Fibroblast of skin of left quadriceps (primary cell): ENCODE measurements at places on chromosomes 5 and 9.

DNA sequence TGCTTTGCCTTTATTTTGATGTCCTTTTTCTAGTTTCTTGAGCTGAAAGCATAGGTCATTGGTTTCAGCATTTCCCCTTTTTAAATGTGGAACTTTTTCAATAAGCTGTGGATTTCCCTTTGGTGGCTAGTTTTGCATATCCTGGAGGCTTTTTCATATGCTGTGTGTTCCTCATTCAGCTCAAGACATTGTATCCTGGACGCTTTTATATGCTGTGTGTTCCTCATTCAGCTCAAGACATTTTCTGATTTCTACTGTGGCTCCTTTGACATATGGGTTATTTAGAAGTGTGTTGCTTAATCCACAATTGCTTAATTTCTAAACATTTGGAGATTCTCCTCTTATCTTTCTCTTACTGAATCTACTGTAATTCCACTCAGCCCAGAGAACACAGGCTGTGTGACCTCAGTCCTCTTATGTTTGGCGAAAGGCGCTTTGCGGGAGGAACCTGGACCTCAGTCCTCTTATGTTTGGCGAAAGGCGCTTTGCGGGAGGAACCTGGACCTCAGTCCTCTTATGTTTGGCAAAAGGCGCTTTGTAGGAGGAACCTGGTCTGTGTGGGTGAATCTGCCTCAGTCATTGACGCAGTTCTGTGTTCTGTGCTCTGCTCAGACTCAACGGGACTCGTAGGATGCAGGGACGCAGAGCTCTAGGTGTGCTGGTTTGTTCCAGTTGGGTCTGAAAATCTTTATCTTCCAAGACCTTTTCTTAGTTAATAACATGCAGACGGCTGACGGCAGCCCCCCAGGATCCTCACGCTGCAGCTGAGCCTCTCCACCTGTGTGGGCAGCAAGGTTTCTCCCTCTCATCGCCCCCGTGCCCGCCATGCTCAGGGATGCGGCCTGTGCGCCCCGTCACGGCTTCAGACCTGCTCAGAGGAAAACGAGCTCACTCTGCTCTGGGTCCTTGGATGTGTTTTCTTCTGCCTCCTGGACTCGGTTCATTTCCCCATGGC, 6.0 kb upstream of the SLC9A3 start:
- DNase-seq = no peak

GRCh38 chr9:12930906-12931305, 156.1 kb downstream of the LURAP1L start:
- no peak for DNase-seq

DNA sequence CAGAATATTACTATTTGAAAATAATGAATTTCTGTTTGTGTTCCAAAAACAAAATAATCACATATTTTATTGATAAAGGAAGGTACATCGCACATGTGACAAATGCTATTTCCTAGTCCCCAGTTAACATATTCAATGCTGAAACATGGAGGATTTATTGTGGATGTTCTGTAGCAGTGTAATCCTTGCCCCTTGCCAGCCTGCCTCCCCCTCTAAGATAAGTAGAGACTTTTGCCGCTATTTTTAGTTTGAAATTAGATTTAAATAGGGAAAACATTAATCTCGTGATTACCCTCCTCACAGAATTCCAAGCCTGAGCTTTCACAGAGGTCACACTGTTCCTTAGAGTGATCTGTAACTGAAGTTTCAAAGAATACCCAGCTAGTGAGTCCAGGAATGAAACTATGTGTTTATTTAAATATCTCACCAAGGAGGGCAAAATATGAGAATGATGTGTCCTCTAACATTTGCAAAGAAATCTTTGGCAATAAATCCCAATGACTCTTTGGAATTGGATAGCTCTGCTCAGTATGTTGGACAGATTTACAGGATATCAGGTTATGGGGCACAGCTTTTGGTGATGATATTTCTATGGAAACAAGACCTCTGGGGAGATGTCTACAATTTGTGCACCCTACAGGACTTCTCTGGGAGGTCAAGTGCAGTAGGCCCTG, 17.3 kb downstream of the CTXN3 start:
- no peak for DNase-seq

DNA sequence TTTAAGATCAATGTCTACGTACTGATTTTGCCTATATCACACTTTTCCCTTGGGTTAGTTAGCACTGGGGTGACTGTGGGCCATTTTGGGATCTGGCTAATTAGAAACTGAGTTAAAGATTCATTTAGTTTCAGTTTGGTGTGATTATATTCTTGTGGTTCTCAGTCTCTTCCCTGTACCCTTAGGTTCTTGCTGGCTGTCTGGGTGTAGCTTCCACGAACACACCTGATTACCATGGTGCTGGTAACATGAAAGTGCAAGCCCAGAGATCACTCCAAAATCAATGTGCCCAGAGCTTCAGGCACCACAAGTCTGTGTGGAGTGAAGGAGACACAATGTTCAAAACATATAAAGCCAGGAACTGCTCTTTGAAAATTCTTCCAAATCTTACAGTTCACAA, 248.1 kb downstream of the PDE4D start:
- no peak for DNase-seq

DNA sequence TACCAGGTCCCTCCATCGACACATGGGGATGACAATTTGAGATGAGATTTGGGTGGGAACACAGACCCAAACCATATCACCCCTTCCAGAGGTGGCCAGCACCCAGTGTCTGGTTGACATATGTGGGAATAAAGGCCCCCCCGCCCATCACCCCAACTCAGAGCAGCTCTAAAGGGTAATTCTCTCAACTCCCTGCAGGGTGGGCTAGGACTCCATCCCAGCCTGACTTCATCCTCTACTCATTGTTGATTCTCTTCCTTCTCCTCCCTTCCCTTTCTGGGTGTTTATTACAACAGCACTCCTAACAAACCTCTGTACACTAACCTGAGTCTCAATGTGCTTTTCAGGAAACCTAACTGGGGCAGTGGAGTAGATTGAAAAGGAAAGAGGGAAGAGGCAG, 339.9 kb downstream of the ACTL7B start:
- no peak for DNase-seq

DNA sequence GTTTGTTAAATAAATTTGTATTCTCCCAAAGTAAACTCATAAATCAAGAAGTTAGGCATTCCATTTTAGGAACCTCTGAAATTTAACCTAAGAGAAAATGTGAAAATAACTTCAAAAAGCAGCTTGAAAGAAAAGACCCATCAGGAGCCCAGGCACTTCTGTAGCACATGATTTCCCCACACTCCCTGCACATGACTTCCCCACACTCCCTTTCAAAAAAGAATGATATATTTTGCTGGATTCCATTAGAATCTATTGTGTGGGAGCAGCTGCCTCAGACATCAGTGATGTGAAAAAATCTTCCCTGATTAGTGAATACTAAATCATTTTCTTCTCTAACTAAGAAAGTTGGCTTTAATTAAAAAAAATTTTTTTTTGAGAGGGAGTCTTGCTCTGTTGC, 83.3 kb downstream of the GLDC start:
- DNase-seq = no peak

GRCh38 chr5:138622051-138622450, 46.9 kb upstream of the HSPA9 start:
- no peak for DNase-seq

- no peak for DNase-seq
Observed at GRCh38 chr5:43429706-43430105, 17.5 kb upstream of the CCL28 start.

GRCh38 chr5:145946112-145946861, 9.9 kb downstream of the SH3RF2 start:
- no peak for DNase-seq

DNA sequence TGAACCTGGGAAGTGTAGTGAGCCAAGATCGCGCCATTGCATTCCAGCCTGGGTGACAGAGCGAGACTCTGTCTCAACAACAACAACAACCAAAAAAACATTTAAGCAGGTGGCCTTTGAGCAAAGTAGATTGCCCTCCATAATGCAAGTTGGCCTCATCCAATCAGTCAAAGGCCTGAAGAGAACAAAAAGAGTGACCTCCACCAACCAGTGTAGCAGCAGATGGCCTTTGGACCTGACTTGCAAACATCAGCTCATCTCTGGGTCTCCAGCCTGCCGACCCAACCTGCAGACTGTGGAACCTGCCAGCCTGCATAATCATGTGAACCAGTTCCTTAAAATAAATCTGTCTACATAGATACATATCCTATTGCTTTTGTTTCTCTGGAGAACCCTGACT, 7.5 kb downstream of the FRRS1L start:
- DNase-seq = no peak

- DNase-seq = peak; percentile 27
Observed at GRCh38 chr5:171647043-171647903, 138.3 kb upstream of the SMIM23 start.

- no peak for DNase-seq
Observed at GRCh38 chr9:38342096-38342495, 50.4 kb upstream of the ALDH1B1 start.
